Hippocampal formation (tissue), 2 donors: ENCODE measurements at places on chromosomes 4 and X.

DNA sequence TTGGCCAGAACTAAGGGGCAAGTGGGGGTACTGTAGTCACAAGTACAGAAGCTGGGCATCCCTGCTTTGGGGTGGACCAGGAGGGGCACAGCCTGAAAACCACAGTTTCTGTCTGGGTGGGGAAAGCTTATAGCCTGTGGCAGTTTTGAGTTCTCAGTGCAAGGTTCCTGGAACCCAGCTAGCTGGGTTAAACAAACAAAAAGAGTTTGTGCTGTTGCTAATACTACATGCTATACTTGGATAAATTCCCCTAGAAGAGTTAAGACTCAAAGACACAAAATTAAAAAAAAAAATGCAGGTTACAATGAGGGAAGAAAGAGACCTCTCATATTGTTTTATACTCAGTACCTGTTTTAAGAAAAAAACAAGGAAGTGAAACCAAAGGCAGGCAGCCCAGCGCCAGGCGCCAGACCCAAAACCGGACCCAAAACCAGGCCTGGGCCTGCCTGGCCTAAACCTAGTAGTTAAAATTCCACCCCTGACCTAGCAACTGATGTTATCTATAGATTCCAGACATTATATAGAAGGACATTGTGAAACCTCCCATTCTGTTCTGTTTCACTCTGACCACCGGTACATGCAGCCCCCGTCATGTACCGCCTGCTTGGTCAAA lies 50.8 kb downstream of the SLC2A9 start:
- no peak for DNase-seq

GRCh38 chr4:132328761-132329160 lies 820.3 kb upstream of the PCDH10 start:
- DNase-seq, result no peak

DNA sequence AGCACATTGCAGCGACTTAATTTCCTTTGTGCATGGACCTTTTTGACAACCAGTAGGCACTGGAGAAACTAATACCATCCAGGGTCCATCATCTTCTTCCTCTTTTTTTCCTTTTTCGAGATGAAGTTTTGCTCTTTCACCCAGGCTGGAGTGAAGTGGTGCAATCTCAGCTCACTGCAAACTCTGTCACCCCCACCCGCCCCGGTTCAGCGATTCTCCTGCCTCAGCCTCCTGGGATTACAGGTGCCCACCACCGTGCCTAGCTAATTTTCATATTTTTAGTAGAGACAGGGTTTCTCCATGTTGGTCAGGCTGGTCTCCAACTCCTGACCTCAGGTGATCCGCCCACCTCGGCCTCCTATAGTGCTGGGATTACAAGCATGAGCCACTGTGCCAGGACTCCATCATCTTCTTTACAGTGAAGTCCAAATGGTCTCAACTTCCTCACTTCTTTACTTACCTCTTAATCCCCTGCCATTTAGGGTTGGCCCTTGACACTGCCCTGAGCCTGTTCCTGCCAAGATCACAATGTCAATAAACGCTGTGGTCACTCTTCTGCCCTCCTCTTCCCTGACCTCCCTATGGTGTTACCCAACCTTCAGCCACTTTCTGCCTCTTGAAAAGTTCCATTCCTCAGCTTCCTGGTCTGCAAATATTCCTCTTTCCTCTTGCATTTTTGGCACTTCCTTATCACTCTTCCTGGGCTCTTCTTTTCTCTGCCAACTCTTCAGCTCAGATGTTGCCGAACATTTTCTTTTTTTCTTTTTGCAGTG lies 119.8 kb upstream of the SLC34A2 start:
- no peak for DNase-seq

- no peak for DNase-seq
These were observed 55.8 kb upstream of the BCOR start for GRCh38 chrX:40153345-40154249.

- DNase-seq, result no peak
These were observed 3.0 kb upstream of the PHOX2B start for GRCh38 chr4:41751449-41752061.

GRCh38 chr4:107317611-107318010 lies 281.5 kb upstream of the DKK2 start:
- DNase-seq, result no peak

- DNase-seq, result no peak
These were observed 63.5 kb upstream of the TENM3 start for GRCh38 chr4:182179751-182180150.

- DNase-seq, result no peak
These were observed 19.8 kb upstream of the STOX2 start for GRCh38 chr4:183885205-183885720.

- no peak for DNase-seq
These were observed 104.7 kb downstream of the ABLIM2 start for GRCh38 chr4:8053688-8054449.

GRCh38 chr4:47484168-47484567 lies 907 bp upstream of the ATP10D start:
- no peak for DNase-seq

DNA sequence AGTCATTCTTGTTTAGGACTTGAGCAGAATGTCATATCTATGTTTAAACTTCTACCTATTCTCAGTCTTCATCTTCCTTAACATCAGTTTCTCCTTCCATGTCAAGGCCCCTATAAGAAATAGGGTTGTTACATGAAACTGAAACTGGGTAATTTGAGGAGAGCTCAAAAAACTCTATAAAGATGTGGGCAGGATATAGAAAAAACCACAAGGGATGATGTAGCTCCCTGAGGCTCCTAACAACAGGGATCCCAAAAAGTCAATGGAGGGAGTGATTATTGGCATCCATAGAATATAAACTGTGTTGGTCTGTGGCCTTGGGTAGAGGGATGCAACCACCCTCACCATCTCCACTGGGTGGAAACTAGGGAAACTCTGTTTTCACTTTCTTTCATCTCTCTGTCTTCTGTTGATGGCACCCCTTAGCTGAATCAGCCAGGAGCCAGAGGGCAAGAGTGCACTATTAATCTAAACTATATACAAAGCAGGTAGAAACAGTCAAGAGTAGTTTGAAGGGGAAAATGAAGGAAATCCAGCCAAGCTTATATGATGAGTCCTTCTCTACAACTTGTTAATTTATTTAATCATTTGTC lies 27.6 kb downstream of the C4orf54 start:
- no peak for DNase-seq

DNA sequence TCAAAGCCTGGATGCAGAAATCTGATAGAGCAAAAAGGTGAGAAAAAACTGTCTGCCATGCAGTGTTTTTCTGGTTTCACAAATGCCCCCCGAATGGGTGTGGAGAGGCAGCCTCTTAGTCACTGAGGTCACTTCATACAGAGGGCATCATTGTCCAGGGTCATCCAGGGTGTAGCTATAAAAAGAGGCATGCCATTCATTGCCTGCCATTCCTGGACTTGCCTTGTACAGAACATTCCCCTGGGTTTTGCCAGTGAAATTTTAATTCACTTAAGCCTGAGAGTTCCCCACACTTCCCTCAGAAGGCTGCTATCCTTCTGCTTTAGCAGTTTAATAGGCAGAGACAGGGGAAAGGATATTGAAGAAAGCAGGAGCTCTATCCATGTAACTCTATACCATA lies 230.3 kb downstream of the UNC5C start:
- no peak for DNase-seq

DNA sequence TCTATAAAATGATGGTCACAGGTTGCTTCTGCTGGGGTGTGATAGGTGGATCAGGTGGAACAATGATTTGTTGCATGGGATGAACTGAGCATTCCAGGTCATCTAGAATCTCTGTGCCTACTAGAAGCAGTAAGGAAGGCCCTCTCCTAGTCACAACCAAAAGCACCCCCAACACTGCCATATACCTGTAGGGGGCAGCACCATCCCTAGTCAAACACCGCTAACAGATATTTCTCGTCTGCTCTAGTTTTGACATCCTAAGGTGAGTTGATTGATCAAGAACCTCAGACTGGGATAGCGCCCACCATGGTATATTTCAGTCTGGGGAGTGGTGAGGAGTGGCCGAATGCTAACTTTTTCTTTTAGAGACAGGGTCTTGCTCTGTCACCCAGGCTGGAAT lies 160.2 kb downstream of the NHS start:
- DNase-seq, result no peak

DNA sequence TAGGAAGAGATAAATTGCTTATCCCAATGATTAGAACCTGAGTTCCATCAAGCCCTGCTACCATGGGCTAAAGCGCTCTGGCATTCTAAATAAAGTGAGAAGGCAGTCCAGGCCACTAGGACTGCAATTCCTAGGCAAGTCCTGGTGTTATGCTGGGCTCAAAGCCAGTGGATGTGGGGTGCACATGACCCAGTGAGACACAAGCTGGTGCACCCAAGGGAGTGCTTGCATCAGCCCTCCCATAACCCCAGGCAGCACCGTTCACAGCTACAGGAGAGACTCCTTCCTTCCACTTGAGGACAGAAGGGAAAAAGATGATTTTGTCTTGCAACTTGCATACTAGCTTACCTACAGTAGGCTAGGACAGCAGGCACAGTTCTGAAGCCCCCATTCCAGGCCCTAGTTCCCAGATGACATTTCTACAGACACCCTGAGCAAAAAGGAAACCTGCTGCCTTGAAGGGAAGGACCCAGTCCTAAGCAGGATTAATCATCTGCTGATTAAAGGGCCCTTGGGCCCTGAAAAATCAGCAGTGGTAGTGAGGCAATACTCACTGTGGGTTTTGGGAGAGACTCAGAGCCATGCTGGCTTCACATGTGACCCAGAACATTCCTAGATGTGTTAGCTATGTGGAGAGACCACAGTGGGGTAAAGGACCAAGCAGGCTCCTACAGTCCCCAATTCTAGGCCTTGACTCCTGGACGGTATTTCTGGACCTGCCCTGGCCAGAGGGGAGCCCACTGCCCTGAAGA lies 77.8 kb downstream of the KLHL13 start:
- DNase-seq, result no peak

DNA sequence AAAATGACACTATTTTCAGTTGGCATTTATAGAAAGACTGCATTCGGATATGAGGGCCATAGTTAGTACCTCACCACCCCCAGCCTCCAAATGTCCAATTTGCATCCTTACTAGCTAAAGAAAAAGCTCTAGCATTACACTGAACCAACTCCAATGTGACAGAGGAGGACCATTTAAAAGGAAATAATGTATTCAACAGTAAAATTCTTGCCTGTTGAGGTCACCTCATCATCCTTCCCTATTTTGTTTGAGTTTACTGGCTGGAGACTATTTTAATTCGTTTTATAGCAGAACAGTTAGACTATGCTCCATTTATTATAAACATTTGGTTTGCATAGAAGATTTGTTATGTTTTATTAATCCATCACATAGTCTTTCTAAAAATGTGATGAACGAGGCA lies 88.2 kb upstream of the PPARGC1A start:
- no peak for DNase-seq

DNA sequence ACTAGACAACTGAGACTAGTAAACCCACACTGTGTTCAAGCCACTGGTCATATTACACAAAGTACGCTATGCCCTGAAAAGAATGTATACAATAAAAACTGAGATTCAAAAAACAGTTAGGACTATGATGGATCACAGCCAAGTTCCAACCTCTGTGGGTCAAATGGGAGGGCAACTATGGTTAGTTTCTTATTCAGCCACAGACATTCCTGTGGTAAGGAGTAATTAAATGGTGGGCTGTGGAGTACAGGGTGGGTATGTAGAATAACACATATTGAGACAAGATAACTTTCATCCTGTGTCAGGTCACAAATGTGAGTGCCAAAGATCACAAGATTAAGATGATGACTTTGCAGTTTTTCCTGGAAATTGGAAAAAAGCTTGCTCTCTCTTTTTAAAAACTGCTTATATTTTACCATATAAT lies 167.2 kb downstream of the NPNT start:
- no peak for DNase-seq

DNA sequence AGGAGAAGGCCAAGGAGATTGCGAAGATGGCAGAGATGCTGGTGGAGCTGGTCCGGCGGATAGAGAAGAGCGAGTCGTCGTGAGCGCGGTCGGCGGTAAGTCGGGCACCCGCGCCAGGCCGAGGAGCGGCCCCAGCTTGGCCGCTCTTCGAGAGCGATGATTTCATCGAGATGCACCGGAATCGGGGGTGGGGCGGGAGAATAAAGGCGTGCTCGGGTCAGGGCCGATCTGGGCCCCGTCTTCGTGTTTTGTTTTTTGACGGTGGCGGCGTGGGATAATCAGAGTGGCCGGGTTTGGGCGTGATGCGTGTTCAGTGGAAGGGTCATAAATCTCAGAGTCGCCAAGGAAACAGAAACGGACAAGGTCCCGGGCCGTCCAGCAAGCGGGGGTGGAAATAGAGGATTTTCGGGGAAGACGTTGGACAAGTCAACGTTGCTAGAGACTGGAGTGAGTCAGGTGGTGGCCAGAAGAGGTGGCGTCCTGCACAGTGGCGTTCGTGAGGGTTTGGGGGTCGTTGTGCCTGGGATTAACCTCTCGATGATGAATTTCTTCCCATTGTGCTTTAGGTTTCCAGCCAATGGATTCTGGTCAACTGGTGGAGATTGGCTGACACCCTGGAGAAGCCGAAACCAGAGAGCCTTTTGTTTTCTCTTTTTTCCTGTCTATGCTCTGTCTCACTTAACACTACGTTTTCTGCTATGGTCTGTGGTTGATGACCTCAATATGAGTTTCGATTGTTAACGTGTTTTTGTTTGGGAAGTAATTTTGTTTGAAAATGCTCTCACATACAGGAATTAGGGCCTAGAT lies 882 bp downstream of the MRFAP1 start:
- no peak for DNase-seq

GRCh38 chrX:64885850-64886249 lies 90.4 kb downstream of the ZC4H2 start:
- no peak for DNase-seq

- DNase-seq, result no peak
These were observed 26.7 kb downstream of the BCLAF3 start for GRCh38 chrX:19964017-19964710.

GRCh38 chr4:98446499-98447375 lies 185.6 kb downstream of the RAP1GDS1 start:
- no peak for DNase-seq

DNA sequence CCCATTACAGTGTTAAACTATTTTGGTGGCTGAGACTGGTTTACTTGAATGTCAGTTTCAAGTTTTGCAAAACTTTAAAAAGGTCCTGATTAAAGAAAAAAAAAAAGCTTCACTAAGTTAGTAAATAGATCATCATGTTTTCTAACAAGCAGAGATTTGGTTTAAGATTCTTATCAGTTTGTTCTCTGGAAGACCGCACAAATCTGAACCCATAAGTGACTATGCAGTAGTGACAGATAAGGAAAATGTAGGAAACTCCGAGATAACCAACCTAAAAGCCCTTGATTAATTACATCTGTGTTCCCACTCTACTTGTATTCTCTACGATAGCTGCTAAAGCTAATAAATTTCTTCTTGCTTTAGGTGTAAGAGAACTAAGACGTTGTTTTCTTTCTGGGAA lies 1799.8 kb upstream of the ADGRL3 start:
- DNase-seq, result no peak

DNA sequence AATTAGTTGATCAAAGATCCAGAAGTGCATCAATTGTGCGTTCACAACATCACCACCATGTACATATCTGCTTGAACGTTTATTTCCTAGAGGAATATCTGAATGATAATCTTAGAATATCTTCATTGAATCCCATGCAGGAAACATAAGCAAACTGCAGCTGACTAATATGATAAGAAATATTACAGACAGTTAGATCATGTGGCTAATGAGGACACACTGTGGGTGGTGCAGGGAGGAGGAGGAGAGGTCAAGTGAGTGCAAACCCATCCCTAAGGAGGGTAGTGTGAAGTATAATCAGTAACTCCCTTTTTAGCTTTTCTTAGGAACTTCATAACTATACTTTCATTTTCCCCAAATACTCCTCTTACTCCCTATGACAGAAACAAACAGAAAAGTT lies 58.3 kb upstream of the HPGD start:
- no peak for DNase-seq
